ENCODE measurements at places on chromosomes 2 and 18. TPM values are rescaled to one million over a fixed set of nuclear protein-coding genes. Genes with fewer than 3 reads are reported as not detected.

The EVX2 gene
- not detected for total RNA-seq

The RALB gene
- 8.7 TPM for total RNA-seq

The CLEC4F gene
- total RNA-seq = not detected

The CTAGE1 gene
- total RNA-seq = not detected

The MYO3B gene
- 0.82 TPM for total RNA-seq

The CHRNG gene
- total RNA-seq = not detected

The EHBP1 gene
- total RNA-seq = 27.7 TPM

The MGAT5 gene
- total RNA-seq = 45.5 TPM

The C2orf15 gene
- 1.6 TPM for total RNA-seq

The CTLA4 gene
- 10.1 TPM for total RNA-seq

The DIS3L2 gene
- total RNA-seq = 66.4 TPM

The STPG4 gene
- 0.73 TPM for total RNA-seq

The MYO5B gene
- not detected for total RNA-seq

The SCN3A gene
- not detected for total RNA-seq

The LYG2 gene
- total RNA-seq = not detected

The ABCG5 gene
- not detected for total RNA-seq

The STAT4 gene
- total RNA-seq = 114 TPM

The TUBA3E gene
- total RNA-seq = not detected

The NTSR2 gene
- total RNA-seq = not detected

The KANSL1L gene
- total RNA-seq = 23.3 TPM

The GPR35 gene
- total RNA-seq = 11.8 TPM

The TRAPPC12 gene
- total RNA-seq = 121 TPM

The TSPYL6 gene
- not detected for total RNA-seq

The LRRC30 gene
- not detected for total RNA-seq

The DUSP19 gene
- total RNA-seq = 3.0 TPM

The PRKAG3 gene
- total RNA-seq = not detected

The SPP2 gene
- total RNA-seq = not detected

The DCDC2C gene
- not detected for total RNA-seq

The COL4A4 gene
- total RNA-seq = not detected

The RBFA gene
- total RNA-seq = 23.5 TPM

The UGT1A8 gene
- total RNA-seq = not detected

The CPO gene
- not detected for total RNA-seq

The FOXI3 gene
- total RNA-seq = not detected

The RIT2 gene
- not detected for total RNA-seq

The IL1F10 gene
- not detected for total RNA-seq

The DSG4 gene
- total RNA-seq = not detected

The LYG1 gene
- total RNA-seq = 1.0 TPM

The PROM2 gene
- total RNA-seq = 0.69 TPM

The SCYGR4 gene
- not detected for total RNA-seq

The HIBCH gene
- 25.0 TPM for total RNA-seq

The IL1B gene
- 200 TPM for total RNA-seq

The RBBP8 gene
- total RNA-seq = 2.5 TPM

The FEV gene
- not detected for total RNA-seq
